Hypothalamus (tissue), 51 donors: ENCODE measurements at places on chromosomes 11 and 22.

- no peak for DNase-seq
Measured at GRCh38 chr11:46100670-46101069, 20.6 kb downstream of the PHF21A start.

- no peak for DNase-seq
Measured at GRCh38 chr22:17743661-17744411, 30.4 kb downstream of the BID start.

DNA sequence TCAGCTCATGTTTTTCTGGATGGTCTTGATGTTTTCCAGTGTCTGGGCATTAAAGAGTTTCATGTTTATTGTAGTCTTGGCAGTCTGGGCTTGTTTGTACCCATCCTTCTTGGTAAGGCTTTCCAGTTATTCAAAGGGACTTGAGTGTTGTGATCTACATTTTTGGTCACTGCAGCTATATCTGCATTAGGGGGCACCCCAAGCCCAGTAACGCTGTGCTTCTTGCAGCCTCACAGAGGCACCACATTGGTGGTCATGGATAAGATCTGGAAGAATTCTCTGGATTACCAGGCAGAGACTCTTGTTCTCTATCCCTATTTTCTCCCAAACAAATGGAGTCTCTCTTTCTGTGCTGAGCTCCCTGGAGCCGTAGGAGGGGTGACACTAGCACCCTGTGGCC lies 451.5 kb upstream of the FAT3 start:
- no peak for DNase-seq

DNA sequence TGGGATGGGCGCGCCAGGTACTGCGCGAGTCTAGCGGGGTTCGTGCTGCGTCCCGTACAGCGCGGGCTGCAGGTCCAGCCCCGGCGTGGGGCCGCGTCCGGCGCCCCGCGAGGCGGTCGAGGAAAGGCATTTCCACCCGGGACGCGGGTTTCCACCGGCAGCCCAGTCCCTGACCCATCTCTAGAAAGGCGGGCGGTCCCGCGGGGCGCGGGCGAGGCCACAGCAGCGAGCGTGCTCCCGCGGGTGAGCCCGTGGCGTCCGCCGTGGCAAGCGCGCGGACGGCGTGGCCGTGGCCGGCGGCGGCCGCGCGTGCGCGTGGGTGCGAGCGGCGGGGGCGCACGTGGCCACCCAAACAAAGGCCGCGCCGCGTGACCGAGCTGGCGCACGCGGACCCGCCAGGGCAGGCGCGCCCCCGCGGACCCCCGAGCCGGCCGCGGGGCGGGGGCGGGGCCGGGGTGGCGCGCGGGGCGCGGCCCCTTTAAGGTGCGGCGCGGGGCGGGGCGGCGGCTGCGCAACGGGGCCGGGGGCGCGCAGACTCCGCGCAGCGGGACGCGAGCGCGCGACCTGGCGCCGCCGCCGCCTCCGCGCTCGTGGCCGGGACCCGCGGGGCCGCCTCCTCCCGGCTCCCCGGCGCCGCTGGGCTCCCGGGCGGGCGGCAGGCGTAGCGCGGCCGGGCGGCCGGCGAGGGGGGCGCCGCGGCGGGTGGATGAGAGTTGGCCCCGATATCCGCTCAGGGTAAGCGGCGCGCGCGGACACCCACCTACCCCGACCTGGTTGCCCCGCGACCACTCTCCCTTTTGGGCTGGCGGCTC lies 39.3 kb upstream of the CELSR1 start:
- no peak for DNase-seq

DNA sequence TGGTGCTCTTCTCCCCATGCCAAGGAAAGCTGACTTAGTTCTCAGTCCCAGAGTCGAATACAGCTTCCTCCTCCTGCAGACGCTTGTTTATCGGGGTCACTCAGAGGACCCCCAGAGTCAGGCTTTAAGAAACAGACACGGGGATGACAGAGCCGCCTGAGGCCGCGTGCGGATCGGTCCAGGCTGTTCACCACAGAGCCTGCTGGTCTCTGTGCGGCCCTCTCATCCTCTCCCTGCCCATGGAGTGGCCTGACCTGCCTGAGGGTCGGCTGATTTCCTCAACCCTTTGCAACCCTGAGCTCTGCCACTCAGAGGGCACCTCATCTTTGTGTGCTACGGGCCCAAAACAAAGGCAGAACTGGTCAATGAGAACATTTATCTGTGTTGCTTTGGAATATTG lies 2.1 kb downstream of the GAL start:
- no peak for DNase-seq

- DNase-seq, result no peak
Measured at GRCh38 chr11:43578346-43579170, 102.0 kb upstream of the HSD17B12 start.
